ENCODE measurements at places on chromosomes 7 and 10. TPM values are rescaled to one million over a fixed set of nuclear protein-coding genes. Genes with fewer than 3 reads are reported as not detected.

The RNF133 gene
- not detected for total RNA-seq

The SGPL1 gene
- 72.9 TPM for total RNA-seq

- no peak overlapping the region for H3K27ac ChIP-seq
- peaks cover 19% of the 10 kb centered on the region for H3K4me1 ChIP-seq
- no peak for DNase-seq
- H3K27me3 ChIP-seq, result no peaks in the 10 kb centered on the region
- no peaks in the 10 kb centered on the region for H3K36me3 ChIP-seq
- H3K4me3 ChIP-seq, result no peak overlapping the region
These were observed 180.1 kb downstream of the NEURL1 start for GRCh38 chr10:103673606-103674005.

GRCh38 chr10:67385566-67385965, 310.4 kb downstream of the CTNNA3 start:
- DNase-seq, result no peak
- H3K4me3 ChIP-seq, result no peak overlapping the region
- H3K27me3 ChIP-seq, result peaks cover 7% of the 10 kb centered on the region
- no peaks in the 10 kb centered on the region for H3K4me1 ChIP-seq
- no peak overlapping the region for H3K27ac ChIP-seq

Measured in activated T-helper 1 cell treated with anti-CD3 and anti-CD28 coated beads, Interleukin-12 subunit alpha, Interleukin-12 subunit beta, Interleukin-2, Interleukin-4 antibody, amounts not matched to agents 30 ng/mL and 10 ng/mL and 1 ng/mL, durations not matched to agents 14 hours and 24 hours and 36 hours (primary cell).